Daoy (cell line): ENCODE measurements at places on chromosomes 7 and 10.

- DNase-seq = no peak
Measured at GRCh38 chr7:149564340-149565095, 66.9 kb upstream of the ZNF746 start.

GRCh38 chr10:124892905-124893304 lies 49.0 kb upstream of the ZRANB1 start:
- DNase-seq = no peak

GRCh38 chr10:527416-527815 lies 162.1 kb downstream of the DIP2C start:
- DNase-seq = no peak

- DNase-seq = no peak
Measured at GRCh38 chr10:112526139-112526538, 79.1 kb downstream of the VTI1A start.

DNA sequence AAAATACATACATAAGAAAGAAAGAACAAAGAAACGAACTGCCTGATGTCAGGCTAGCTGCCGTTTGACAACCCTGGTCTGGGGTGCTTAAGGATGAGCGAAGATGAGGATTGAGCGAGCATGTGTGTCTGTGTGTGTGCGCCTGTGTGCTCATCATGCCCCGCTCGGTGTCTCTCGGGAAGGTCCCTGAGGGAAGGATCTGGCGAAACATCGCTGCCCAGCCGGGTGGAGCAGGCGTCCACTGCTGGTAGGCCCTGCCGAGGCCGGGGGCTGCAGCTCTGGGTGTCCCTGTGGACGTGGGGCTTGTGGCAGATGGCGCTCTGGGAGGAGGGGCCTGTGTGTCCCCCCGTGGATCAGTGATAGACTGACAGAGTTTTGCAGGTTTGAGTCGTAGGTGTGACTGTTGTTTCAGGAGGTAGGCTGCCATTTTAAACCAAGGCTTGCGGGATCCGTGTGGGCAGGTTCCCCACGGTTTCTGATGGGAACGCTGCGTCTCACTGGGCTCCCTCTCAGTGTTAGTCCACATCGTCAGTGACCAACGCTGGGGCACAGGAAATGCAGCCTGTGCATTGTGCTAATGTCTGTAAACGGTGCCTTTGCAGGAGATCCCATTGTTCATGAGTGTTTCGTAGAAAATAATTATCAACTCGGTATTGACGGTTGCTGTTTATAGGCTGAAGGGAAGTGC lies 5.9 kb upstream of the SUN1 start:
- no peak for DNase-seq

DNA sequence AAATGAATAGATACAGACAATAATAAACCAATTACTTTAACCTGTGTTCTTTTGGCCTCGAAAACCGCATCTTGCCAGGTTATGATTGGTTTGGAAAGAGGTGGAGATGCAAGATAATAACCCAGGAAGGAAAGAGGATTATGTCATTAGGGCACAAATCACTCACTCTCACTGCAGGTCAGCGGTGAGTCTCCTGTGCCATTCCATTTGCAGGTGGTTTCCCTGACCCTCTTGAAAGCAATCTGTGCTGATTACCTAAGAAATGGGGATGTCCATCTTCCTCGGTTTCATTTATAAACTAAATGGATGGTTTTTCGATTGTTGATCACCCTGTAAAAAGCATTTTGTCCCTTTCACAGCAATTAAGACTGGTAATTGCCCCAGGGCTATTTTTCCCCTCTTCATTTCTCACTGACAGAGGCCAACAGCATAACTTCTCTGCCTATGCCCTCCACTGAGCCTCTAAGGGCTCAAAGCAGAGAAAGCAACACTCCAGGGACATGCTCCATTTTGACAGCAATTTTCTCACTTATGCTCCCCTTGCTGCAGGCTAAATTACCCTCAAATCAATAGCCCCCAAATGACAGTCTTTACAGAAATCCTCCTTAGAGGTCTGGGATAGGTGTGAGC lies 257.5 kb downstream of the IPMK start:
- DNase-seq = no peak

- no peak for DNase-seq
Measured at GRCh38 chr7:44791278-44792219, 4.9 kb upstream of the PPIA start.

DNA sequence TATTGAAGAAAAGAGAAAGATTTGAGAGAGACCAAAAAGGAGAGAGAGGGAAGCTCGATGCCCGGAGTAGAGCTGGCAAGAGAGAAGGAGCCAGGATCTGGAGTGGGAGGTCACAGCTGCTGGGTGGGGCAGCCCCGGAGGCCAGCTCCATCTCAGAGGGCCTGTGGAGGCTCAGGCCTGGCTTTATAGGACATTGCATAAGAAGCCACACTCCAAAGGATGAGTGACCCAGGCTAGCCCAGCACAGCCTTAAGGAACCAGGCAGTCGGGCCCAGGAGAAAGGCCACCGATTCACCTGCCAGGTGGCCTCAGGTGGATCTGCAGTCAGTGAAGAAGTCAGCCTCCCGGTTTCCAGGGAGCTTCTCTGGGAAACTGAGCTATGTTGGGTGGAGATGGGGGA lies 676 bp downstream of the PLAC9 start:
- DNase-seq = no peak

- no peak for DNase-seq
Measured at GRCh38 chr10:110914431-110914830, 4.5 kb downstream of the BBIP1 start.
